Right renal cortex interstitium (tissue), 3 donors: ENCODE measurements at places on chromosomes 5 and 9.

DNA sequence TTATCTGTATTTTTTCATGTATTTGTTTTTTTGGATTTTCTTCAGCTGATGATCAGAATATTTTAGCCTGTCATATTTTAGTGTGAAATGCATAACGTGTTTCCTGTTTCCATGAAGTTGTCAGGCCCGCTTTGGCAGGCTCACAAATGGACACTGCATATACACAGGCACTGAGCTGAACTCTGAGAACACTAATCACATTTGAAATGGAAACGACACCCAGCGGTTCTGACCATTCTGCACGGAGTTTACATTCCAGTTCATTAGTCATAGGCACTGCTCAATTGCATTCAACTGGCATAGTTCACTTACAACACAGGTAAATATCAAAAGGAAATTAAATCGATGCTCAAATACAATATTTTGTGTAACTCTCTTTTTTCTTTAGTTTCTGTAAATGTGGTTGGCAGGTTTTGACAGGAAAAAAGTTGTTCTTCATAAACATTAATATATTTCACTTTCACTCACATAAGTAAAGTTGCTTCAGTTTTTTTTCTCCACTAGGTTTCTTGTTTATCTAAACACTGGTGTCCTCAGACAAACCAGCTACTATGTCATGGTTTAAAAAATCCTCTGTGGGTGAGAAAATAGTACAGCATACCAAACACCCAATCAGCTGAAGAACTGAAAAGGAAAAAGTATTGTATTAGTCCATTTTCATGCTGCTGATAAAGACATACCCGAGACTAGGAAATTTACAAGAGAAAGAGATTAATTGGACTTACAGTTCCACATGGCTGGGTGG lies 559.0 kb upstream of the DAP start:
- no peak for DNase-seq

DNA sequence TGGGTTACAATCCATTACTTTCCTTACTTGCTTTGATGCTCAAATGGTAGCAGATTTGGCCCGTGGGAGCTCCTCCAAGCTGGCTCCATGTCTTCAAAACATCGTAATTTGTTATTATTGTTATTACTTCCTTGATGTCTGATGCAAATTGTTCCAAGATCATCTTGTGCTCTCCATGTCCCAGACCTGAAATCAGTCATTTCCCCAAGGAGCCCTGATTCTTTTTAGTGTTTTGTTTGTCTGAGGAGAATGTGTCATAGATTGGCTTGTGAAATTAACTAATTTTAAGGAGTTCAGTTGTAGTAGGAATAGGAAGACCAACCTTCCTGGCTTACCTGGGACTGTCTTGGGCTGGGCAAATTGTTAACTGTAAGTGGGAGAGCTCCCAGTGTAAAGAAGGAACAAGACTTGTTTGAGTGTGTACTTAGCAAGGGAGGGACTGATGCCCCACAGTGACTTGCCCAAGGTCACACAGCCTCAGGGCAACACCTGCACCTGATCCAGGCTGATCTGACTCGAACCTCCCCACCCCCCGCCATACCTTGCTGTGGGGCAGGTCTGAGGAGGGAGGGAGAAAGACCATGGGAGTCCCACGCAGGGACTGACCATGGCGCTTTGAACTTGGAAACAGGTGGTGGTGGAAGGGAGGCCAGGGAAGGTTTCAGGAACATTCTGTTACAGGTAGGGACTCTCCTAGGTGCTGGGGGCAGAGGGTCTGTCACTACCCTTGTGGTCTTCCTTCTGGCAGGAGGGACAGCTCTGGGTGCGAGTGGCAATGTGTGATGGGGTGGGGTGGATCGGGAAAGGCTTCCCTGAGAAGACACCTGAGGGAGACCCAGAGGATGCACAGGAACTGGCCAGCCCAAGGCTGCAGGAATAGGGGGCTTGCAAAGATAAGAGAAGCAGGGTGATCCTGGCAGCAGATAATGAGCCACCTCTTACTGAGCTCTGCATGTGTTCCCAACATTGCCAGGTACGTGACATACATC lies 2.7 kb upstream of the BICD2 start:
- no peak for DNase-seq

- no peak for DNase-seq
These were observed 31.8 kb downstream of the FAXDC2 start for GRCh38 chr5:154818471-154819116.

DNA sequence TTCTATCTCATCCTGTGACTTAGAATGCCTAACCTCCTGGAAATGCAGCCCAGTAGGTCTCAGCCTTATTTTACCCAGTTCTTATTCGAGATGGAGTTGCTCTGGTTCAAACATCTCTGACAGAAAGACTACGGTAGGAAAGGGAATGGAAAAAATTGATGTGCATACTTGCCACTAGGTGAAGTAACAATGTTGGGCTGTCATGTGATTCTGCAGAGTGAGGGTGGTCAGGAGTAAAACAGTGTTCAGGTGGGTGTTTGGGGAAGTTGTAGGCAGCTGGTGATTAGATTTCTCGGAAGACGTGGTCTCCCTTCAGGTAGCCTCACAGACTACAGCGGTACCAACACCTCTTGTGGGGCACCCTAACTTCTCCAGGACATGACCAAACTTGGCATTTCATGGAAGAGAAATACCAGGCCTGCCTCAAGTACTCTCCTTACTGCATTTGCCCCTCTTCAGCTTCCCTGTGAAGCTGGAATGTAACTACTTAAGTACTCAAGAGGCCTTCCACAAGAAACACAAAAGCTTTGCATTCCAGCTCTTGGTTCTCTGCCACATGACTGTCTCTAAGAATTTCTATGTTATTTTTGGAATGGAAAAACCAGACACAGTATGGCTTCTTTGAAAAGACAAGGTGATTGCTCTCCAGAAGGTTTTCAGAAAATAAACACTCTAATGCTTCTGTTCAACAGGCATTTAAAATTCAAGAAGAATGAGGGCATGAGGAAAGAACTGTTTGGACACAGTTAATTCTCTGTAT lies 17.4 kb upstream of the ENTREP1 start:
- no peak for DNase-seq

DNA sequence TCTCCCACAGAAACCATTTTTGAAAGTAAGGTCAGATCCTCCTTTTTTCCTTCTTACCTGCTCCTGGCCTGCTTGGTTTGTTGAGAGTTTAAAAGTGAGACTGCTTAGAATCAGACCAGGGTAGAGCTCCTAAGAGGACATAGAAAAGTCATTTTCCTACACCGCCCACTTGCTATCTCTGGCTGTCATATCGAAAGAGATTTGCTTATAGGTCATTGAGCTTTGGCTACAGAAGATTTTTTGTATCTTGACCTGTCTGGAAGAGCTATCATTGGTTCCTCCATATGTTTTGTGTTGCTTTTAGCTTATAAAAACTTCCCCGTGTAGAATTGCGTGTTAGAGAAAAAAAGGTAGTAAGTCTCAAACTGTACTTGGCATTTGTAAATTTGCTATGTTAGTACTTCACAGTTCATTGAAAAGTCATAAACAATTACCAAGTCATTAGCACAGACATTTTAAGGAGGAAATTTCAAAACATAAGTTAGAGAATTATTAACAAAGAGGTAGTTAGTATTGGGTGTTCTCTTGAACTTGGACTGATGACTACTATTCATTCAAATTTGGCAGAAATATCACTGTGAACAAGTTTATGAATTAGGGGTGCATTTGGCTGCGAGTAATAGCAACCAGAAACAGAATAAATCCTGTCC lies 96.6 kb downstream of the MAN2A1 start:
- no peak for DNase-seq

DNA sequence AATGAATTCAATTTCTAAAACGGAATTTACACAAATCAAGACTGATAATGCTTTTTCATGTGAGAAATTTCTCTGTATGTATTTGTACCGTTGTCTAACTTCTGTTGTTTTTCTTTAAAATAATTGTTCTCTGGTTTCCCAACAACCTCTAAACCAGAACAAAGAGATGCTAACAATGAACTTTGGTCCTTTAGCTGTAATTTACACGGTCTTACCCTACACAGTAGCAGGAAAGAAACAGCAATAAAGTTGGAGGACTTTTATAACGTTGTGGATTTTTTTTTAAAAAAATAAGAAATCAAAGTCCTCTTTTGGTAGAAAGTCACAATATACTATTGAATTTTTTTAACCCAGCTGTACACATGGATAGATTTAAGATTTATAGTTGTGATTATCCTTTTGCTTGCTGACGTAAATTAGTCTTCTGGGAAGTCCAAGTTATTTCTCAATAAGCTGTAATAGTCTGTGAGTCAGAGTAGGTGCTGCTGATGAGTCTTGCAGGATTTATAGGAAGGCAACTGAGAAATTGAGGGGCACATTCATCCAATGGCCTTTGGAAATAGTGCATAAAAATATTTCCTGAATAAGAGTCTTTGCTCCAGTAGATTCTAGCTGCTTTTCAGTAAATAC lies 76.8 kb upstream of the PCSK1 start:
- DNase-seq: no peak

- DNase-seq: no peak
These were observed 52.6 kb downstream of the GNA14 start for GRCh38 chr9:77595426-77596095.

DNA sequence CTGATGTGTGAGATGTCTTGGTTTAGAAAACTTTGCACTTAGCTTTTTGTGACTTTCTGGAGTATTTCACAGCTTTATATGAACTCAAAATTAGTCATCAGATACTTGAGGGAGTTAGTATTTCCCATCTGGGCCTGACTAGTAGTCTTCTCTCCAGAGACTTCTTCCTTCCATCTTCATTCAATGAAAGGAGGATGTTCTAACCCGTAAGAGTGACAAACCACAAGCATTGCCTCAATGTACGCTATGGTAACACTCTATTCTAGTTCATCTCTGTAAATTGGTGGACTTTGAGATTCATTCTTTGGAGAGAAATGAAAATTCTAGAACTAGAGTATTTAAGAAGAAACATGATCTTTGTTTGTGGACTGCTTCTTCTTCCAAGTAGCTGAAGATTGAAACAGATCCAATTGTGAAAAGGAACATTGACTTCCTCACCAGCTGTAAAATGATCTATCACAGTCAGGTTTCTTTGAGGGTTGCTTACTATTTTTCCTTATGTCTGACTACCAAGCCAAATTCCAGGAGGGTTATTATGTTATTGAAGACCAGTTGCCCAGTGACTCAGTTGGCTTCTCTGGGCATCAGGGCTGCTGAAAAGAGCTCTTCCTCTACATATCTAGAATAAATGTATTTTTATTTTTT lies 157.6 kb downstream of the SLC12A2 start:
- no peak for DNase-seq

DNA sequence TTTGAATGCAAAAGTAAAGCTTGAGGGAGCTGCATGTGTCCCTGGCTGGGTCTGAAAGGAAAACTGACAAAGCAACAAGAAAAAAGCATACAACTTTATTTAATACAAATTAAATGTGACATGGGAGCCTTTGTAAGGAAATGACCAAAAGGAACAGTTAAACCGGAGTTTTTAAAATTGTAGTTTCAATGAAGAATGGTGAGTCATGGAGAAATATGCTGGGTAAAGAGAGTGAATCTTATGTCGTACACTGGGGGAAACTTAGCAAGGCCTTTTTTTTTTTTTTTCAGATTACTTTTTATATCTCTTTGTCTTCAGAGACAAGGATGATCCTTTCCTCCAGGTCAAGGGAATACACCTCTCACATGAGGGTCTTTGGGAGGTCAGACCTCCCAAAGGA lies 50.1 kb upstream of the FBXL17 start:
- DNase-seq: no peak

- no peak for DNase-seq
These were observed 271.6 kb downstream of the RAB3C start for GRCh38 chr5:58854441-58854840.

GRCh38 chr9:76699971-76700370 lies 64.3 kb upstream of the PCA3 start:
- no peak for DNase-seq
